Stimulated activated CD4-positive, alpha-beta T cell treated with anti-CD3 and anti-CD28 coated beads, Interleukin-2, amount 100 ng/mL, for 48 hours (primary cell): ENCODE measurements at places on chromosomes 5 and 9.
A peak's percentile ranks its signal among the peaks of the same experiment; 100 is the strongest.

DNA sequence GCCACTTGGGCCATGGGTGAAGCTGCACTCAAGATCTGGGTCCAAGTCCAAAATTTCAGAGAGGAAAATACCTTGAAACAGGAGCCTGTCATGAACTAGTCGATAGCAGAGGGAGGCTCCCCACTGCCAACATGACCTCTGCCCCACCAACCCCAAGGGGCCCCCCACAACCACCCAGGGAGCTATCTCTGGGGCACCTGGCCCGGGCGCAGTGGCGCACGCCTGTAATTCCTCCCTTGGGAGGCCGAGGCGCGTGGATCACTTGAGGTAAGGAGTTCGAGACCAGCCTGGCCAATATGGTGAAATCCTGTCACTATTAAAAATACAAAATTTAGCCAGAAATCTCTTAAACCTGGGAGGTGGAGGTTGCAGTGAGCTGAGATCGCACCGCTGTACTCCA is 20.1 kb upstream of the HMCN2 start:
- DNase-seq = no peak

DNA sequence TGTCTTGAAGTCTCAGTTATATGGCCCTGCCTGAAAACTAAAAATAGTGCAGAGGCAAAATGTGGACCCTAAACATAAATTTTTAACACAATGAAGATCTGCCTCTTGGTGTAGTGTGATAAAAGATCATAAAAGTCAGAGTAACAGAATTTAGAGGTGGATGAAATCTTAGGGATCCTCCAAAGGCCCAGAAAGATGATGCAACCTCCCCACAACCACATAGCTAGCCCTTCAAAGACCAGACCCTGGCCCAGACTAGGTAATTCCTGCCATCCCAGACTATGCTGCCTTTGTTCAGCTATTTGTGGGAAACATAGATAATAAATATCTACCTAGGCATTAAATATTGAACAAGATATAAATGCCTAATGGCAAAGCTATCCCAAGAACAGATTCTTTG is 15.3 kb downstream of the KLF9 start:
- no peak for DNase-seq

- no peak for DNase-seq
Measured at GRCh38 chr5:34639852-34640626, 16.1 kb upstream of the RAI14 start.

DNA sequence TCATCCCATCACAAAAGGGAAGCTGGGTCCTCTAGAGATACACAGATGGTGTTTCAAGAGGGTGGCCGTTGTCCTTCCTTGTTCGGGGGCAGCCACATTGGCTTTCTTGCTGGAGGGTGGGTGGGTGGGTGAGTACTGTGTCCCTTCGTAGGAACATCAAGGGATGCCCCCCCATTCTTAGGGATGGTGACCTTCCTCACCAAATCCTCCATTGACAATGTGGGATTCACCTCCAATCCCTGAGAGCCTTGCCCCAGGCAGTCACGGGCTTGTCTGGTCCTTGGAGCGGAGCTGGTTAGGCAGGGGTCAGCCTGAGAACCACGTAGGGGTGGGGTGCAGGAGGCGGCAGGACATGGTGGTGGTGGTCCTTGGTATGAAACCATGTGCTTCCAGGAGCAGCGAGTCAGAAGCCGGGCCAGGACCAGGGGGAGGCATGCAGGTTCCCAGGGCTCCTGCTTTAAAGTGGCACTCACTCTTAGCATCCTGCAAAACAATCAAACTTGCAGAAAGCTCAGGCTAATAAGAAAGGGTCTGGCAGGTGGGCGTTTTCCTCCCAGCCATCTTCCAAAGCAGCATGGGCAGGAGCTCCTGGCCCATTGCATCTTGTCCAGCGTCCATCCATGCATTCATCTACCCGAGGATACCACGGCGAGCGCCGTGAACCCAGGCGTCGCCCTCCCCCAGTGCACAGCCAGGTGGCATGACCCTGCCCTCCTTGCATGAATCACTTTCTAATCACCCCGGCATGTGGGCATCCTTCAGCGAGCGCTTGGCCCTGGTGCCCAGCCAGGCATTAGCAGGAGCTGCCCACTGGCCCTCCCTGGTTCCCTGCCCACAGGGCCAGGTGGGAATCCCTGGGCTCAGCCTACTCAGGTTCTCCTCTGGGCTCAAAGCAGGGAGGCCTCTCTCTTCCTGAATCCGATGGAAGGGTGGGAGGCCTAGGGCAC is 76.4 kb downstream of the NTNG2 start:
- no peak for DNase-seq

GRCh38 chr9:122383992-122384461 is 13.2 kb downstream of the PTGS1 start:
- DNase-seq = no peak

DNA sequence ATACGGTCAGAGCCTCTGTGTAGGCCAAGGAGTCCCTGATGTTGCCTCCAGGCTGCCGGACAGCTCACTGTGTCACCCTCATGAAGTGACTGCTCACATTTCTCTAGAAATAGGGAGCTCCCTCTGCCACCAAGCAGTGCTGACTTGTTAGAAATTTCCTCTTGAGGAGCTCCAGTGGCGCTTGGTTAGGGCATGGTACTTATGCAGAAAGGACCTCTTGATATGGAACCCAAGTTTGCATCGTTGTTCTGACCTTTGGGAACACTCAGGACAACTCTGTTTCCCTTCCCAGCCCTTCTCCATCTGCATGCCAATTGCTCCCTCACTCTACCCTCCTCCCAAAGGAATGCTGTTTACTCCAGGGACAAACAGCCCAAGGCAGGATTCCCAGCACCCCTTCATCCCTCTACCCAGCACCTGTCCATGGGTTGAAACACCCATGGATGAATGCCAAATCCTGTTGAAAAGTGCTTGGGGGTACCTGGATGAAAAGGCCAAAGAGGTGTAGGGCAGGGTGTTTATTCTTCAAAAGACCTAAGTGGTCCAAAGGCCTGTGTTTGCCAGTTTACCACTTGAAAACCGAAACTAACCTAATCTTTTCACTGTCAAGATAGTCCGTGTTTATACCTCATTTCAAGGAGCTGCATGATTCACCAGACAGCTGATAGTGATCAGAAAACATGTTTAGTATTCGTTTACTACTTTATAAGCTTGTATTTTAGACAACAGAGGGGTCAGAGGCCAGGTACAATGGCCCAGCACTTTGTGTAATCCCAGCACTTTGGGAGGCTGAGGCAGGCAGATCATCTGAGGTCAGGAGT is 51.1 kb downstream of the KLF4 start:
- no peak for DNase-seq

DNA sequence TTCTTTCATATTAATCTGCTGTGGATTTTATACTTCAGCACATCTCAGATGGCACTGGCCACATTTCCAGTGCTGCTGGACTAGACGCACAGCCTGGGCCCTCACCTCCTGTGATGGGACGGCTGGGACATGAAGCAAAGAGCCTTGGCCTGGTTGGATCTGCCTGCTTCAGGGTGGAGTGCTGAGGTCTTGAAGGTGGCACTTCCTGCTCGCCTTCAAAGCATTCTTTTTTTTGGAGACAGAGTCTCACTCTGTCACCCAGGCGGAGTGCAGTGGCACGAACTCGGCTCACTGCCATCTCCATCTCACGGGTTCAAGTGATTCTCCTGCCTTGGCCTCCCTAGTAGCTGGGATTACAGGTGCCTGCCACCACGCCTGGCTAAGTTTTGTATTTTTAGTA is 73.1 kb downstream of the RAPGEF1 start:
- DNase-seq = no peak

DNA sequence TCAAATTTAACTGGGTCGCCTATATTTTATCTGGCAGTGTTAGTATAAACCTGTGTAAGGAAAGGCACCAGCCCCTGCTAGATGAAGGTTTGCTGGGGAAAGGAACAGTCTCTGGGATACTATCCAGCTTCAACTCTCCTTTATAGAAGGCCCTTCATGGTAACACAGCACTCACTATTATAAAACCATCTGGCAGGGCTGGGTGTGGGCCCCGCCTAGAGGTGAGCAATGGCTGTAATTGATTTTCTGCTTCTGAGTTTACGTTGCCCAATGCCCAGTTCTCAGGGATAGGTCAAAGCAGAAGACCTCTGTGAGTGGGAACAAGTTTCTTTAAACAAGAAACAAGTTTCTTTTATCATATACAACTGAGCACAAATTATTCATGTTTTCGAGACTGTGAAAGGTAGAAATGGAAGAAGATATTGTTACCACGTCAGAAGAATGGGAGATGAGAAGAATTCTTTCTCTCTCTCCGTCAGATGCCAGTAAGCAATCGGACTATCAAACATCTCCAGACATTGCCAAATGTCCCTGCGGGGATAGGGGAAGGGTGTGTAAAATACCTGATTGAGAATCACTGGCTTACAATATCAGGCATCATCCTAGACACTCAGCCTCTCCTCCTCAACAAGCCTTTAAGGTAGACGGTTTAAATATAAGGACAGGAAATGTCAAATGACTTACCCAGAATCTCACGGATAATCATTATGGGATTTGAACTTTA is 205.9 kb downstream of the PDZD2 start:
- DNase-seq = no peak

- DNase-seq = peak; percentile 23
Measured at GRCh38 chr9:132006677-132007370, 72.8 kb downstream of the MED27 start.

DNA sequence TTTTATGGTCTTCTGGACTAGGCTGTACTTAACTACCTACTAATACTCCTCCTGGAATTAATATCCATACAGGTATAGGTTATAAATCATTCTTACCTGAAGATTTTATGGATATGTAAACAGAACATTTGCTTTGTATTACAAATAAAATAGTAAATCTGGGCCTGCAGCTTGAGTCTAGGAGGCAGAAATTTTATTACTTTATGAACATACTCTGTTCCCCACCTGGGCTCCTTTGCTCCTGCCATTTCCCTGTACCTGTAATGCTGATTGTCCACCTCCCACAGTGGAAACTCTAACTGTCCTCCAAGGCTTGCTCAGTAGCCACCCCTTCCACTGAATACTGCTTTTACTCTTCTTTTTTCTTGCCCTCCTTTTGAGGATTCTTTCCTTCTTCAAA is 108.0 kb downstream of the PAM start:
- DNase-seq = no peak

DNA sequence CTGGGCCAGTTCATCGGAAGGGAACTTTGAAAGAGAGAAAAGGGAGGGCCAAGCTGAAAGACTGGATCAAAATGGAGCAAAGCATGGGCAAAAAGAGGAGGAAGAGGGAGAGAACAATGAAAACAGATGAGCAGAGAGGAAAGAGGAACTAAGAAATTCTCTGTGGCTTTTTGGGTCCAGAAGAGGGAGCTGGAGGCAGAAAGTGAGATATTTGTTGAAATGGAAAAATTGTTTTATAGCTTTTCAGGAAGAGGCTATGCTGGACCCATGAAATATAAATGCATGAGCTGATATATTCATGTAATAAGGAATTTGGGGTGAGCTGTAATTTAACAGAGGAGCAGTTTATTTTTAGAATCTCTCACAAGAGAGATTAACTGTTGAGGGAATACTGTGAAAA is 457.3 kb downstream of the DMAC1 start:
- DNase-seq = no peak

DNA sequence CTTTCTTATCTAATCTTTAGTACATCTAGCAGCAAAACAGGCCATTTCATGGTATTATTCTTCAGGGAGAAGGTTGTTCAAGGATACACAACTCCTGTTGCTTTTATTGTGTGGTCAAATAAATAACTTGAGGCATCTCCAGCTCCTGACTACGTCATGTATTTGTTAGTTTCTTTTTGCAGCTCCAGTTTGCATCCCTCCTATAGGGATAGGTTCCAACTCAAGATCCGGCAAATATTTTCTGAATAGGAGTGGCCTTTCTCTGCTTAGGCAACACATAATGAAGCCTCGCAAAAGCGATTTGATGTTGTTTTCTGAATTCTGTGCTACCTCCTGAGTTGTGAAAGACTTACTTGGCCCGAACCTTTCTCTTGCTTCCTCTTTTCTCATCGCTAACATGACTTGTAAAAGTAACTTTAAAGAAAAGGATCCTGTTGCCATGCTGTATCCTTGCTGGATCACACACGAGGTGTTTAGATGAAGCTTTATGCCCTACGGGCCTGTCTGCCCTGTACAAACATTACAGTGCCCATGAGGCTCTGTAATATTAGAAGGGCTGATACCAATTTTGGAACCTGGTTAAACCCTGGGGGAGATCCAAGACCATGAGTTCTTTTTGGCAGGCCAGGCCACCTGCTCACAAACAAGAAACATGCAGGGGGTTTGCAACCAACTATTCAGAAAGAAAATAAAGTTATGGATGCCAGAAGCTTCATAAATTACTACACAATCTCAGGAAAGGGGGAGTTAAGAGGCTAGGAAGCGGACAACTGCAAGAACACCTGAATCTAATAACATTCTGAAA is 149.8 kb upstream of the FGF10 start:
- no peak for DNase-seq

DNA sequence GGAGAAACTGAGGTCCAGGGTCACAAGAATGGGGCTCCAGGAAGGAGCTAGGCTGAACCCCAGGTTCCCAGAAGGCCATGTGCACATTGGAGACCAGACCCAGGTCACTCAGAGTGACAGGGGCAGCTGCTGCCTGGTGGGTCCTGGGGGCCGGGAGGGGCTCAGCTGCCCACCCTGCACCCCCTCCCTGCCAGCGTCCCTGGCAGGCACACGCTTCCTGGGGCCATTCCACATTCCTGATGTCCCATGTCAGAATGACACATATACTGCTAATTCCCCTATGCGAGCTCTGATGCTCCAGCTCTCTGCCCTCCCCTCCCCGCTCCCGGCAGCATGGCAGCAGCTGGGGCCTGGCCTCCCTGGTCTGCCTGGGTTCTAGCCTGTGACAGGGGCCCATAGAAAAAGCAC is 14.0 kb downstream of the FGFR4 start:
- no peak for DNase-seq

DNA sequence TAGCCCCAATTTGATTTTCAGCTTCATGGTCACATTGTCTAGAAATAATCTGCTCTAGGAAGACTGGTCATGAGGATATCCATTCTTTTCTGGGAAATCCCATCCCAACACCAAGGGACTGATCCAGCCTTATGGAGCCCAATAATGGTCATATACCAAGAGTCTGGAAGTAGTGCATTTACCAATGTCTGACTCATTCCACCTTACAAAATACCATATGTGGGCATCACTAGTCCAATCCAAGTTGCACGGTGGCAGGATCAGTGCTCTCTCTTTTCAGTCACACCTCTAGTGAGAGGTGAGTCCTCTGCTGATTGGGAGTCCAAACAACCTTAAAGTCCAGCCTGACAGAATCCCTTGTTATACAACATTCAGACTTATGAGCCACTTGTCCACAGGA is 73.7 kb downstream of the FEM1C start:
- DNase-seq = no peak

GRCh38 chr5:119626086-119626485 is 3.3 kb upstream of the FAM170A start:
- no peak for DNase-seq

DNA sequence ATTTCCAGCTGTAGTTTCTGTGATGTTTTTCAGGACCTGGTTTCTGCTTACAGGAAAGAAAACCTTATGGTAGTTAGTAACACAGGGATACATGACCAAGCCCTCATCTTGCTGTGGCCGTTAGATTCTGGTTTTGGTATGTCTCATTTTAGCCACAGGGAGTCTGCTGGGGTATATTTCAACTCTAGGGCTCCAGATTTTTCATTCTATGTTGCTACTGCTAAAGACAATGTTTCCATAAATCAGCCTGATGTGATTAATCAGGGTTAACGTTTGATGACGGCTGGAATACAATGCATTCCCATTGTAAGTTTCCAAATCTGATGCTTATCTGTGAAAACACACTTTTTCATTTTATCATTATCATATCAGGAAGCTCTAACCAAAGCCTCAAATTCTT is 48.2 kb downstream of the P4HA2 start:
- DNase-seq = no peak
